ENCODE measurements at places on chromosomes 13 and 19. TPM values are rescaled to one million over a fixed set of nuclear protein-coding genes. Genes with fewer than 3 reads are reported as not detected.

GFY gene
- total RNA-seq = not detected

ZNF835 gene
- 0.78 TPM for total RNA-seq

ZFR2 gene
- total RNA-seq = not detected

OR1M1 gene
- not detected for total RNA-seq

TMPRSS9 gene
- total RNA-seq = not detected

SLC6A16 gene
- total RNA-seq = 0.13 TPM

MIA gene
- total RNA-seq = 0.20 TPM

ZNF320 gene
- 7.5 TPM for total RNA-seq

TEX26 gene
- total RNA-seq = not detected

IFI30 gene
- 2.2 TPM for total RNA-seq

ZNF90 gene
- total RNA-seq = 0.66 TPM

Data from pulmonary artery endothelial cell (primary cell).